ENCODE measurements at places on chromosomes 12 and 14.

GRCh38 chr14:21309238-21309636 is 29.4 kb downstream of the RPGRIP1 start:
- no peak for DNase-seq

GRCh38 chr14:60356386-60356785 is 107.4 kb downstream of the PPM1A start:
- no peak for DNase-seq

DNA sequence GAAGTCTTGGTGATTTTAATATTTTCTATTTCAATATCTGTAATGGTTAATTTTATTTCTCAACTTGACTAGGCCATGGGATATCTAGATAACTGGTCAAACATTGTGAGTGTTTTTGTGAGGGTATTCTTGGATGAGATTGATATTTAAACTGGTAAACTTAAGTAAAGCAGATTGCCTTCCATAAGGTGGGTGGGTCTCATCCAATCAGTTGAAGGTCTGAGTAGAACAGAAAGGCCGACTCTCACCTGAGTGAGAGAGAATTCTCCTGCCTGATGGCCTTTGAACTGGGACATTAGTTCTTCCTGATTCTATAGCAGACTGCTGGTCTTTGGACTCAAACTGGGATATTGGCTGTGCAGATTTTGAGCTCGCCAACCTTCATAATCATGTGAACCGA is 36.3 kb downstream of the OTOGL start:
- DNase-seq: no peak

GRCh38 chr12:41367726-41368405 is 179.7 kb downstream of the PDZRN4 start:
- DNase-seq: no peak

DNA sequence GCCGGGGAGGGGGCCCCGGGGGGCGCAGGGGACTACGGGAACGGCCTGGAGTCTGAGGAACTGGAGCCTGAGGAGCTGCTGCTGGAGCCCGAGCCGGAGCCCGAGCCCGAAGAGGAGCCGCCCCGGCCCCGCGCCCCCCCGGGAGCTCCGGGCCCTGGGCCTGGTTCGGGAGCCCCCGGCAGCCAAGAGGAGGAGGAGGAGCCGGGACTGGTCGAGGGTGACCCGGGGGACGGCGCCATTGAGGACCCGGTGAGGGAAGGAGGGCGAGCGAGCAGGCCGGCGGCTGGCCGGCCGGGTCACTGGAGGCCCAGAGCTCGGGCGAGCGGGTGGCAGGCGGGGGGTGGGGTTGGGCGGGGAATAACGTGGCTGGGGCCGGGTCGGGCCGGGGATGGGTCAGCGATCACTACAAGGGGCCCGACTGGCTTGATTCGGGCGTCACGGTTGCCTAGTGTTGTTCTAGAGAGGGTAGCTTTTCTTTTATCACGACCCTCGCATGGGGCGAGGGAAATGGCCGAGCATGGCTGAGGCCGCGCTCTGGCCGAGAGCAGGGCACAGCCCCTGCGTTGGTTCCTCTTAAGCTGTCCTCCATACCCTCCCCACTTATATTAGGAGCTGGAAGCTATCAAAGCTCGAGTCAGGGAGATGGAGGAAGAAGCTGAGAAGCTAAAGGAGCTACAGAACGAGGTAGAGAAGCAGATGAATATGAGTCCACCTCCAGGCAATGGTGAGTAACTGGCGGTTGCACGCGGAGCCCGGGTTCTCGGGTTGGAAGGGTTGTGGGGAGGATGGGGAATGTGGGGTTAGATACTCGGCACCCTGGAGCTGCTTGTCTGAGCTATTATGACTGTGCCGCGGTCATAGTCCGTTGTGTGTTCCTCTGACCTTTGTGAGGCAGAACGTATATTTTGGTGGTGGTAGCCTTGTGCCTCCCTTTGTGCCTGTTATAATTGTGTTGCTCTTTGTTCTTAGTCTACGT is 603 bp downstream of the PABPN1 start:
- DNase-seq: peak; percentile 82

GRCh38 chr12:110058875-110059615 is 10.7 kb upstream of the C12orf76 start:
- no peak for DNase-seq

- DNase-seq: no peak
These were observed 5.8 kb upstream of the SLC6A13 start for GRCh38 chr12:268483-268840.

GRCh38 chr14:33951183-33951840 is 438 bp upstream of the EGLN3 start:
- no peak for DNase-seq

GRCh38 chr12:127596891-127597290 is 670.1 kb upstream of the TMEM132C start:
- no peak for DNase-seq

- DNase-seq: no peak
These were observed 45.6 kb downstream of the GUCY2C start for GRCh38 chr12:14650789-14651188.

GRCh38 chr12:56998981-56999380 is 7.4 kb downstream of the ZBTB39 start:
- peak; percentile 72 for DNase-seq

DNA sequence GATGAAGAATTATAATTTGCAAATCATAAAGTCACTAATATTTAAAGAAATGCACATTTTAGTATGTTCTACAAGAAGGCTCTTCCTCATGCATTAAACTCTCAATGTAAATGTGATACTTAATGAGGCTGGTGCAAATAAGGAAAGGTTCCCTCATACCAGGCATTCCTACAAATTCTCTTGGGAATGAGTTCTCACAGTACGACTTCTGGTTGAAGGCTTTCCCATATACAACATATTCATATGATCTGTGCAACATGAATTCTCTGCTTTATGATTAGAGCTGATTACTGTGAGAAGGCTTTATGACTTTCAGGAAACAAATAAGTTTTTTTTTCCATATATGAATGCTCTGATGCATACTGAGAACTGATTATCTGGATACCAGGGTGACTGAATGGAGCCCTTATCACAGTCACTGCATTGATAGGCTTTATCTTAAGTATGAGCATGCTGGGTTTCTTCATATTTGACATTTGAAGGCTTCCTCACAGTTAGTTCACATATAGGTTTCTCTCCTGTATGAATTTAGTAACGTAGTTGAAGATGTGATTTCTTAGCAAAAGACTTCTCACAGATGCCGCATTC is 293.9 kb downstream of the RAD51B start:
- DNase-seq: no peak
